ENCODE measurements at places on chromosomes 6 and 20.

DNA sequence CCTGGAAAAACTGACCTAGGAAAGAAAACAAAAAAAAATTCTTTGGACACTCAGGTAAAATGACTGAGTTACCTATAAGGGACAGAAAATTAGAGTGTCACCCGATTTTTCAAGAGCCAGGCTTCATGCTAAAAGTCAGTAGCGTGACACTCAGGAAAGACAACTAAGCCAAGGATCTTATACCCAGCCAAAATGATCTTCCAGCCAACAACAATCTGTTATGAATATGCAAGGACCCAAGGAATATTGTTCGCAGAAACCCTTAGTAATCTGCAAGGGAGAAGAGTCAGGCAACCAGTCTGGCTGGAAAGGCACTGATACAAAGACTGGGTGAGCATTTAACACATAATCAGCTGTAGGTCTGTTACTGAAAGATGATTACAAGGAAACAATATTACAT, 203.6 kb downstream of the GMPR start:
- peak overlapping the region; percentile 69 for H3K27ac ChIP-seq
- H3K4me1 ChIP-seq: peaks cover 61% of the 10 kb centered on the region
- peaks cover 18% of the 10 kb centered on the region for H3K36me3 ChIP-seq
- no peak overlapping the region for H3K4me3 ChIP-seq
- no peaks in the 10 kb centered on the region for H3K27me3 ChIP-seq

- no peak overlapping the region for H3K27ac ChIP-seq
- peaks cover 68% of the 10 kb centered on the region for H3K27me3 ChIP-seq
- no peak for DNase-seq
- peaks cover 3% of the 10 kb centered on the region for H3K36me3 ChIP-seq
- H3K4me1 ChIP-seq: peaks cover 7% of the 10 kb centered on the region
- H3K4me3 ChIP-seq: no peak overlapping the region
These were observed 64.3 kb upstream of the EPB41L1 start for GRCh38 chr20:36090223-36090622.

DNA sequence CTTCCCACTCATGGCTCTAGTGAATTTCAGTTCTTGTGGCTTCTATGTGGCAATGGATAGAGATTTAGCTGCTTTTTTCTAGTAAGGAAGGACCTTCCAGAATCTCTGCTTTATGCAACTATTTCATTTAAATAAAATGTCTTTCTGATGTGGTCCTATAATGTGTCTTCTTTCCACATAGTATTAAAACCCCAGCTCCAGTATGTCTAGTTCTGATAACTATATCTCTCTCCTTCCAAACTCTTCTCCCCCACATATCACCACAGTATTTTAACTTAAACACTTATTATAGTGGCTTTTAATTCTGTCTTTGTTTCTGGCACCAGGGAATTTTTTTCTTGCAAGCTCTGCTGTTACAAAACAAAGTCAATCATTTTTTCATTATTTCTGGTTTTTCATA, 40.6 kb upstream of the SUMO4 start:
- DNase-seq: no peak
- H3K4me3 ChIP-seq: no peak overlapping the region
- peaks cover 8% of the 10 kb centered on the region for H3K36me3 ChIP-seq
- peak overlapping the region; percentile 10 for H3K27ac ChIP-seq
- peaks cover 37% of the 10 kb centered on the region for H3K4me1 ChIP-seq
- no peaks in the 10 kb centered on the region for H3K27me3 ChIP-seq

- no peaks in the 10 kb centered on the region for H3K27me3 ChIP-seq
- no peak for DNase-seq
- no peak overlapping the region for H3K4me3 ChIP-seq
- no peak overlapping the region for H3K27ac ChIP-seq
- no peaks in the 10 kb centered on the region for H3K36me3 ChIP-seq
These were observed 25.0 kb upstream of the C6orf62 start for GRCh38 chr6:24743944-24744335.

GRCh38 chr6:35218021-35218420, 4.3 kb downstream of the SCUBE3 start:
- H3K36me3 ChIP-seq: no peaks in the 10 kb centered on the region
- no peak overlapping the region for H3K4me3 ChIP-seq
- DNase-seq: no peak
- peaks cover 60% of the 10 kb centered on the region for H3K27me3 ChIP-seq
- peaks cover 3% of the 10 kb centered on the region for H3K4me1 ChIP-seq

DNA sequence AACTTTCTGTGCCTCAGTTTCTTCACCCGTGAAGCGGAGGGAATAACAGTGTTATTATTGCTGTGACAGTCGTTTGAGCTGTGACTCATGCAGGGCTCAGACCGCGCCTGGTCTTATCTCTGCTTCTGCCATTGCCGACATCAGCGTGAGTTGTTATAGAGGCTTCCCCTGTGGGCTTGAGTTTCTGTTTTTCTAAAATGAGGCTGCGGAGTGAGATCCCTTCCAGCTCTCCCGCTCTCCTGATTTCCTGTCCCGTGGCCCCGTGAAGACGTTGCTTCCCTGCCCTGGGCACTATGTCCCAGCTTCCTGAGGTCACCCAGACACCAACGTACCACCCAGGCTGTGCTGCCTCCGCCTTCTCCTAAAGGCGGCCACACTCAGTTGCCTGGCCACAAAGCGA, 278.5 kb downstream of the BMP7 start:
- peaks cover 15% of the 10 kb centered on the region for H3K27me3 ChIP-seq
- no peaks in the 10 kb centered on the region for H3K4me1 ChIP-seq
- no peak for DNase-seq
- H3K36me3 ChIP-seq: no peaks in the 10 kb centered on the region
- no peak overlapping the region for H3K27ac ChIP-seq

DNA sequence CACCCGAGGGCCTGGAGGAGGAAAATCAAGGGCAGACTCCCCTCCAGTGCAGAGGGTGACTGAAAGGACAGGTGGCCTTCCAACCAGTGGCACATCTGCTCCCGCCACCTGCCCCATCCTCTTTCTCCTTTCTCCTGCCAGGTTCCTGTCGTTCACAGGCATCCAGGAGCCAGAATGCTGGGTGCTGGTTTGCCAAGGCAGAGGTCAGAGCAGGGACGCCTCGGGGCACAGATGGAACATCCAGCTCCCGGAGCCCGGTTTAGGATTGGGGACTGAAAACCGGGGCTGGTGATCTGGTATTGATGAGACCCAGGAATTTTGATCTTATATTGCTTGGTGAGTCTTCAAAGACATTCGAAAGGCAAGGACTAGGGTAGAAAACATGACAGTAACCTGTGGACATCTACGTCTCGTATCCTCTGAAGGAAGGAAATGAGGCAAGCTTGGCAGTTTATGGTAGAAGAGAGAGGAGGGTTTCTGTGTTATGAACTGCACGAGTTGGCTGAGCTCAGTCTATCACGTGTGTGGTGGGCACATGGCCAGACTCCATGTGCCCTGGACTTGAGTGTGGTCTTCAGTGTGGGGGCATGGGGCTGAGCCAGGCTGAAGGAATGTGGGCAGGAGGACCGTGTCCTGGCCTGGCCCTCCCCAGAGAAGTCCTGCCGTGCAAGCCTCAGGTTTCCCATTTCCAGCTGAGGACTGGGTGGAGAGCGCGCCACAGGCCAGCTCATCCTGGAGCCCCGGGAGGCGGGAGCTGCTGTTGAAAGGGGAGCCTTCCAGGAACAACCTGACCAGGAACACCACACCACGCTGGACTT, 74.2 kb downstream of the IRF4 start:
- no peak for DNase-seq
- no peak overlapping the region for H3K4me3 ChIP-seq
- peaks cover 55% of the 10 kb centered on the region for H3K27me3 ChIP-seq
- peaks cover 17% of the 10 kb centered on the region for H3K4me1 ChIP-seq

DNA sequence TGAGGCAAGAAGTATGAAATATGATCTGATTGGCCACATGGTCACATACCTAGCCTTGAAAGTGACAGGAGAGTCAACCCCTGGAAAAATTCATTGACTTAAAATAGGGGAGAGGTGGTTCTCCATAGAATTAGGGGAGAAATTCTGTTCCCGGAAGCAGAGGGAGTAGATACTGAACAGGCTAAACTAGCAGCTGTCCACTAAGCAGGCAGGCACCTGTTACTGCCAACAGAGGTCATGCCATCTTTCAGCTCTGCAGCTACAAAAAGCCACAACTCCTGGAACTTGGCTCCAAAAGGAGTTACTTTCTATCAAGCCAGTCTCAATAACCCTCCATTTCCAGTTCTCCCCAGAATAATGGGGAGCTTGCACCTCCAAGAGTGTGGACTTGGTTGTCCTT, 352.5 kb downstream of the MAFB start:
- no peak overlapping the region for H3K27ac ChIP-seq
- no peaks in the 10 kb centered on the region for H3K36me3 ChIP-seq
- H3K4me1 ChIP-seq: no peaks in the 10 kb centered on the region
- peaks cover 45% of the 10 kb centered on the region for H3K27me3 ChIP-seq

- H3K36me3 ChIP-seq: peaks cover 4% of the 10 kb centered on the region
- H3K27me3 ChIP-seq: peaks cover 43% of the 10 kb centered on the region
These were observed 4.0 kb downstream of the DACT2 start for GRCh38 chr6:168315596-168315995.

DNA sequence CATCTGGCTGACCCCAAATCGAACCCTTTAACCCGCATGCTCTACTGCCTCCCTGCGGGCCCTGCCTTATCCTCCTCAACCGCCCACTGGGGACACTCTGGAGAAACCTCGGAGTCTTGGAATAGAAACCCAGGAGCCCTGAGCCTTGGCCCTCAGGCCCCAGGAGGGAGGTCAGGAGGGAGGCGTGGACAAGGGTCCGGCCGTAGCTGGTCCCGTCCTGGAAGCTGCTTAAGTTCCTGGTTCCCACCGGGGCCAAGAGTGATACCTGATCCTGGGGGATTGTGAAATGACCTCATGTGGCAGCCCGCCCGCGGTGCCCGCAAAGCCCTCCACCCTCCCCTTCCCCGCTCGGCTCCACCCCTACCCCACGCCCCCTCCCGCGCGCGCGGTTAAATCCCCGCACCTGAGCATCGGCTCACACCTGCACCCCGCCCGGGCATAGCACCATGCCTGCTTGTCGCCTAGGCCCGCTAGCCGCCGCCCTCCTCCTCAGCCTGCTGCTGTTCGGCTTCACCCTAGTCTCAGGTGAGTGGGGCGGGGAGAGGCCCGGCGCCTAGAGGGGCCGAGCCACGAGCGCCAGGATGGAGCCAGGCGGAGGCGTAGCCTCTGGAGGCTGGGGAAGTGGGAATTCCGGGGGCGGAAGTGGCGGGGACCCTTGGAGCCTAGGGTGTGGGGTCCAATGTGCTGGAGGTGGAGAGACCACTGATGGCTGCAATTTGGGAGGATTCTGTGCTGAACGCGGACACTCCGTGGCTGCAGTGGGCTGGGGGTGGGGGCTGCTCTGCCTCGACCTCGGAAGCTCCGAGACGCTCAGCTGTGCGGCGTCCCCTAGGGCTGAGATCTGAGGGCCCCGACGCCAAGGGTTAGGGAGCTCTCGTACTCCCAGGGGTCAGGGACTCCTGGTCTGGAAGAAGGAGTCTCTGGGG, at the start of gene WFDC2:
Gene WFDC2, plus strand, starts transcription at position 418 of the 926 bp plus-strand sequence. Its CDS starts 29 bp downstream, at position 447.
- H3K27ac ChIP-seq: no peak within 1 kb of the TSS
- peaks cover 27% of the 10 kb centered on the region for H3K27me3 ChIP-seq
- H3K36me3 ChIP-seq: no peaks in the 10 kb centered on the region
- DNase-seq: no peak
- no peaks in the 10 kb centered on the region for H3K4me1 ChIP-seq

DNA sequence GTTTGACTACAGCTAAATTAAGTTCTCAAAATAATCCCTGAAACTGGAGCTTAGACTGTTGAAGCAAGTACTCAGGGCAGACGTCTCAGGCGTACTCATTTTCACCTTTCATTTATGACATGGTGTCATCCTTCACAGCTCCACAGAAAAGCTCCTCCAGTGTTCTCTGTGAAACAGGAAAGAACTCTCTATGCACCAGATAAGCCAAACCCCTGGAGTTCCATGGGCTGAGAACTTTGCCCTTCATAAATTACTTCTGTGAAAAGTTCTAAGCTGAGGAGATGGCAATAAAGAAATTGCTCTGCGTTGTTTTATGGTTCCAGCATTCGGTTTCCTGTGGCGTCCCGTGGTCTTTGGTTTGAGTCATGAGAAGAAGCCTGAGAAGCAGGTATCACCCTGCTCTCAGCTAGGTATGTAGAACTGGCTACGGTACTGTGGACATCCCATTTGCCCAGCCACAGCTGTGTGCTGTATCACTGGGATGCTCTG, 20.2 kb upstream of the RREB1 start:
- peaks cover 5% of the 10 kb centered on the region for H3K36me3 ChIP-seq
- no peaks in the 10 kb centered on the region for H3K27me3 ChIP-seq
- H3K4me3 ChIP-seq: peak overlapping the region; percentile 73
- DNase-seq: no peak
- peaks cover 23% of the 10 kb centered on the region for H3K4me1 ChIP-seq

DNA sequence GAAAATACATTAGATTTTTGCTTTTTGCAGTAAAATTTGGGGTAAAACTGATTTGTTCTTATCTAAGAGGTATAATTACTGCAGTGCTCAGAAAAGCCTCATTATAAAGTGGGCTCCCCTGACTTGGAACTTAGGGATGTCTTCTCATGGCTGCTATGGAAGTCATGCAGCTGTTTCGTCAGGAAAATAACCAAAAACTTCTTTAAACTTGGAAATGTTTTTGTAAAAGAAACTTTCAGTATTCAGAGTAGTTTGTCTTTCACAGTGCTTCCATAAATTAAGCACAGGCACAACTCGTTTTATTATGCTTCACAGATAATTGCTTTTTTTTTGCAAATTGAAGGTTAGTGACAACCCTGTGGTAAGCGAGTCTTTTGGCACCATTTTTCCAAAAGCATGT, 6.8 kb downstream of the MAPK14 start:
- DNase-seq: no peak
- peak overlapping the region; percentile 48 for H3K4me3 ChIP-seq
- H3K4me1 ChIP-seq: peaks cover 71% of the 10 kb centered on the region

GRCh38 chr20:21693322-21693721, 12.1 kb upstream of the PAX1 start:
- no peak for DNase-seq
- no peaks in the 10 kb centered on the region for H3K36me3 ChIP-seq
- H3K4me1 ChIP-seq: no peaks in the 10 kb centered on the region
- H3K27me3 ChIP-seq: peaks cover 29% of the 10 kb centered on the region
